Stimulated activated CD4-positive, alpha-beta T cell treated with anti-CD3 and anti-CD28 coated beads, Interleukin-4, amount 100 ng/mL, for 1 hour (primary cell): ENCODE measurements at places on chromosomes 11 and 22.
A peak's percentile ranks its signal among the peaks of the same experiment; 100 is the strongest.

DNA sequence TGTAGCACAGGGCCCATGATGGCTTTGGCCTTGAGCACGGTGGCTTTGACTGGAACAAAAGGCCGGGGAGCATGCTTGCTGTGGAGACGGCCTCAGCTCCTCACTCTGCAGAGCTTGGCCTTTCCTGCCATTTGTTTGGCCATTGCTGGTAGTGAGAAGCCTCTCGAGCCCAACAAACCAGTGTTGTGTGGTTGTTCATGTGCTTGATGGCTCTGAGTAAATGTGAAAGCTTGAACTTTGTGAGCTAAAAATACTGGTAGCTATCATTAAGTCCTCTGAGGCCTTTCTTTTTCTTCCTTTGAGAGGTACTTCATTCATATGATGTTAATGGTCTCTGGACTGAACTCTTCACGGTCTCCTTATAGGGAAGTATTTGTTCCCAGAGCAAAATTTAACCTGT is 39.6 kb downstream of the NAT10 start:
- no peak for DNase-seq

DNA sequence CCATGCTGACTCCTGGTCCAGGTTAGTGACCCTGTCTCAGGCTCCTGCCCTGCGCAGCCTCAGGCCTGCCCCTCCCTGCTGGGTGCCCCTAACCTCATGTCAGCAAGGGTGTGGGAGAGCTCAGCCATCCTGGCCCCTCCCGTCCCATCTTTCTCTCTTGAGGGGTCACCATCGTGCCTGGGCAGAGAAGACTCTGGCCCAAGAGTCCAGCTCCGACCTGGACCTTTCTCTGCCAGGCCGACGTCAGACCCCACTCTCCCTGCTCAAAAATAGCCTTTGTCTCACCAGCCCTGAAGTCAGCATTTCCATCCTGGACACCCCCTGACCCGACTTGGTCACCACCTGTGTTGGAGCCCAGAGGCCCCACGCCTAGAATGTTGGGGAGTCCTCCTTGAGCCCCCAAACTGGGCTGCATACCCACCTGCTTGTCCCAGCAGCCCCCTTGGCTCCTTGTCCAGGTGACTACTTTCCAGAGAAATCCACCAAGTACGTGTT is 4.9 kb downstream of the SCGB1C1 start:
- no peak for DNase-seq

DNA sequence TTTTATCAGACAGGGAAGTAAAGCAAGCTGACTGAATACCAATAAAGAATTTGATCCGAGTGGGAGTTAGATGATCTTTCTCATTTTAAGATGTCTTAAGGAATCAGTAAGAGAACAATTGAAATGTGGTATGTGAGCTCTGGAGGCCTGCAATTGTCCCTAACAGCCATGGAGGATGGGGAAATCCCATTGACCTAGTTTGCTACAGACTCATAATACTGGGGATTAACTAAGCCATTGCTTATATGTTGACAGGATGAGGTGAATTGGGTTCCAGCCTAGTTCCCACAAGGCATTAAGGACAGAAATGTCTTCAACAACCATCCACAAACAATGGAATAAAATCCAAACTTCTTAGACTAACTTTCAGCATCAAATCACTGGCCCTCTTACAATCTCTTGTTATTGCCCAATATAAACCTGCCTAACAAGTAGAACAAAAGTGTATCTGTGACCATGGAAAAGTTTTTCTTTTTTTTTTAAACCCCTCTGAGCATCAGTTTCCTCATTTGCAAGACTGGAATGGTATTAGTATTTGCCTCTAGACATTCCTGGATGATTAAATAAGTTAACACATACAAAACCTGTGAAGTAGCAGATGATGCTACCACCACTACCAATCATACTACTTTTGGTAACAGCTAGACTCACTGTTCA is 773.2 kb downstream of the DLG2 start:
- DNase-seq: no peak

- DNase-seq: no peak
These were observed 16.0 kb upstream of the BMAL1 start for GRCh38 chr11:13261591-13262061.

GRCh38 chr11:16738947-16739815 is 734 bp downstream of the C11orf58 start:
- no peak for DNase-seq

GRCh38 chr11:14544611-14545010 is 24.4 kb upstream of the PSMA1 start:
- DNase-seq: no peak

DNA sequence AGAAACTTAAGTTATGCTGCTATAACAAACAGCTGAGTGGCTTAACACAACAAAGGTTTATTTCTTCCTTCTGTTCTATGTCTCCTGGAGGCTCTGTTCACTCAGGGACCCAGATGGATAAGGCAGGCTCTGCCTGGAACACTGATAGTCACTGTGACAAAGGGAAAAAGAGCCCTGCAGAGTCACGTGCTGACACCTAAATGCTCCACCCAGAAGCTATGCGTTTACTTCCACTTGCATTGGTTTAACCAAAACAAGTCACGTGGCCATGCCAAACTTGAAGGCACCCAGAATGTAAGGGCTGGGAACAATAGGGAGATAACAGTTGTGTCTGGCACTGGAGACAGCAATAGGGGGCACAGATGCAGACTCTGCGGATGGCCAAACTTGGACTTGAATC is 3.4 kb upstream of the MS4A15 start:
- no peak for DNase-seq

- no peak for DNase-seq
These were observed 5.8 kb downstream of the TRIM29 start for GRCh38 chr11:120131941-120132644.

DNA sequence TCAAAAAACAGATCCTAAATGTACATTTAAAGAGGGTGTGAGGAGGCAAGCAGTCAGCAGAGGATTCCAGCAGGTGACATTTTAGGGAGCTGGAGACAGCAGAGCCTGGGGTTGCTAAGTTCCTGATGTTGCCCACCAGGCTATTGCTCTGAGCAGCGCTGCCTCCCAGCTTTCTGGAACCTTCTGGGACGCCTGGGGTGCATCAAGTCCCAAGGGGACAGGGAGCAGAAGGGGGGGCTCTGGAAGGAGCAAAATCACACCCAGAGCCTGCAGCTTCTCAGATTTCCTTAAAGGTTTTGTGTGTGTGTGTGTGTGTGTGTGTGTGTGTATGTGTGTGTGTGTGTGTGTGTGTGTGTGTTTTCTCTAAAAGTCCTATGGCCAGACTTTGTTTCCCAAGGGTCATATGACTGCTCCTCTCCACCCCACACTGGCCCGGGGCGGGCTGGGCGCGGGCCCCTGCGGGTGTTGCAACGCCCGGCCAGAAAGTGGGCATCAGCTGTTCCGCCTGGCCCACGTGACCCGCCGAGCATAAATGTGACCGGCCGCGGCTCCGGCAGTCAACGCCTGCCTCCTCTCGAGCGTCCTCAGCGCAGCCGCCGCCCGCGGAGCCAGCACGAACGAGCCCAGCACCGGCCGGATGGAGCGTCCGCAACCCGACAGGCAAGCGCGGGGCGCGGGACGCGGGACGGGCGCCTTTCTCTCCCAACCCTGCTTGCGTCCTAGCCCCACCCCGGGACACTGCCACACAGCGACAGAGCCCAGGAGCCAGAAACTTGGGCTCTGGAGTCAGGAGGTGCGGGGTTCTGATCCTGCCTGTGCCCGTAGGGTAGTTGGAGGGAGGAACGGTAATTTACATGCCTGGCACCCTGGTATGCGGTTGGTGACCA is at the start of gene HMOX1:
Gene HMOX1, plus strand, starts transcription at position 560 of the 887 bp plus-strand sequence. Its CDS starts 78 bp downstream, at position 638.
- peak; percentile 46 for DNase-seq

- DNase-seq: no peak
These were observed 19.3 kb downstream of the HSD17B12 start for GRCh38 chr11:43699870-43700269.

DNA sequence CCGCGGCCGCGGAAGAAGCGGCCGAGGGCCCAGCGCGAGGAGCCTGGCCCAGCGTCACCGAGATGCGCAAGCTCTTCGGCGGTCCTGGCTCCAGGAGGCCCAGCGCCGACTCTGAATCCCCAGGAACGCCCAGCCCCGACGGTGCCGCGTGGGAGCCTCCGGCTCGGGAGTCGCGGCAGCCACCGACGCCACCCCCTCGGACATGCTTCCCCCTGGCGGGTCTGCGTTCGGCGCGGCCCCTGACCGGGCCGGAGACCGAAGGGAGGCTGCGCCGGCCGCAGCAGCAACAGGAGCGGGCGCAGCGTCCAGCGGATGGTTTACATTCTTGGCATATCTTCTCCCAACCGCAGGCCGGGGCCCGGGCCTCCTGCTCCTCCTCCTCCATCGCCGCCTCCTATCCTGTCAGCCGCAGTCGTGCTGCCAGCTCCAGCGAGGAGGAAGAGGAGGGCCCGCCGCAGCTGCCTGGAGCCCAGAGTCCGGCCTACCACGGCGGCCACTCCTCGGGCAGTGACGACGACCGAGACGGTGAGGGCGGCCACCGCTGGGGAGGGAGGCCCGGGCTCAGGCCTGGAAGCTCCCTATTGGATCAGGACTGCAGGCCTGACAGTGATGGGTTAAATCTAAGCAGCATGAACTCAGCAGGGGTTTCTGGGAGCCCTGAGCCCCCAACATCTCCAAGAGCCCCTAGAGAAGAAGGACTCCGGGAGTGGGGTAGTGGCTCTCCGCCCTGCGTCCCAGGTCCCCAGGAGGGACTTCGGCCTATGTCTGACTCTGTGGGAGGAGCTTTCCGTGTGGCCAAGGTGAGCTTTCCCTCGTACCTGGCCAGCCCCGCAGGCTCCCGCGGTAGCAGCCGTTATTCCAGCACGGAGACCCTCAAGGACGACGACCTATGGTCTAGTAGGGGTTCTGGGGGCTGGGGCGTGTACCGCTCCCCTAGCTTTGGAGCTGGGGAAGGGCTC is 1.2 kb downstream of the ARHGEF17 start:
- DNase-seq: no peak

DNA sequence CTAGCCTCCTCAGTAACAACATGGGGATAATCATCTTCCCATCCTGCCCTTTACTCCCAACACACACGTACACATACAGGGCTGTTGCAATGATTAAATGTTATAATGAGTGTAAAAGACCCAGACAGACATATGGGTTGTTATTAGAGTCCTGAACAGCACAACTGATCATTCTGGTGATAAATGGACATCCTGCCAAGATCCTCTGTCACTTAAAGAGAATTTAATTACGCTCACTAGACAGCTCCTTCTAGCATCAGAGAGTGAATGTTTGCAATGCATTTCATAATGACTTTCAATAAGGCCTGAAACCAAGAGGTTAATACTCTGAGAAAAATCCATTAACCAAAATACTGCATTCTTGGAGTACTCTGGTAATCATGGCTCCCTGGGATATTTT is 115.8 kb downstream of the KCNC1 start:
- no peak for DNase-seq

GRCh38 chr11:110059706-110060463 is 33.3 kb upstream of the ZC3H12C start:
- DNase-seq: no peak

- DNase-seq: no peak
These were observed 582.3 kb upstream of the CHORDC1 start for GRCh38 chr11:90805172-90805571.

DNA sequence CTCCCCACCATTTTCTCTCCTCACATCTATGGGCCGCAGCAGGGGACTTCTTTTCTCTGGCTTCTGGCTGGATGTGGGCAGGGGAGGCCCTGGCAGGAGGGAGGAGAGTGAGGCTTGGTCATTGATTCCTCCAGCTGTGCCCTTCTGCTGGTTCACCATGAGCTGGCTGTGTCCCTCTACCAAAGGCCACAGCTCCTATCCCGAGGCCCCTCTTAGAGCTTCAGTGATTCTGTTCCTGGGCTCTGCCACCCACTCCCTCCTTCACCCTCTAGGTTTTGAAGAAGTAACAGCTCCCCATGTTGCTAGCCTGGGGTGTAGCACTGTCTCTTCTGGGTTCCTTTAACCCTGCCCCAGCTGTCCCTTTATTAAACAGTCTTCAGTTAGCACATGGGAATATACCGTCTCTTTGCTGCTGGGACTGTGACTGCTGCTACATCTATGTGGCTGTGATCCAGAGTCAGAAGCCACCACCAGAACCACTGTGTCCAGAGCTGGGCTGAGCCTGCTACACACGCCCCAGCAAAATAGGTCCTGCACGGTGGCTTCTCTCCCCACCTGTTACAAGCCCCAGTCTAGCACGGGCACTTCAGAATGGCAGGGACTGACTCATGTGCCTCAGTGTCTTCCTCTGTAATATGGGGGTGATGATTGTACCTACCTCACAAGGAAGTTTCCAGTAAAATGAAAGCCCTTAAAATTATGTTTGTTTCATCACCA is 578 bp upstream of the PARVG start:
- no peak for DNase-seq

- DNase-seq: peak; percentile 16
These were observed 89.7 kb upstream of the PHOX2A start for GRCh38 chr11:72333661-72334060.

DNA sequence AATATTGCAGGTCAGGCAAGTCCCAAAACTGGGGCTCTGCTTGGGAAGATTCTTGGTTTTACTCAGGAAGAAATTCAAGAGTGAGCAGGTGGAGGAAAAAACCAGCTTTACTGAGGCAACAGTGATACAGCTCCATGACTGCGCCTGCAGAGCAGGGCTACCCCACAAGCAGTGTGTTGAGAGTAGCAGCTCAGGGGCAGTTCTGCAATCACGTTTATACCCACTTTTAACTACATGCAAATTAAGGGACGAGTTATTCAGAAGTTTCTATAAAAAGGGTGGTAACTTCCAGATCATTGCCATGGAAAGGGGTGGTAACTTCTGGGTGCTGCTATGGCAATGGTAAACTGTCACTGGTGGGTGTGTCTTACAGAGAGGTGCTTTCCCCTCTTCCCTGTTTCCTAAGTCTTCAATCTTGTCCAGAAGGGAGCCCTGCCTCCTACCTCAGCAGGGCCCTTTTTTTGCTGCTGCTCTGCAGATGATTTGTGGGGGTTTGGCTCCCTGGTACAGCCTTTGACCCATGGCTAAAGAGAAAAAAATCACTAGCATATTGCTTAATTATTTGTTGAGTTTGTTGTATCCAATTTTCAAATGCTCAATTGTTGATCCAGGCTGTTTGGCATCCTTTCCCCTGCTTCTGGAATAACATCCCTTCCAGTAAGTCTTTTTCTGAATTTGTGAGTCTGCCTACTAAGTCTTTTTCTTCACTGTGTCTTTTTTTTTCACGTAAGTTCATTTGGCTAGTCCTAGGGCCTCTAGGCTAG is 30.0 kb upstream of the ME3 start:
- DNase-seq: no peak

- DNase-seq: peak; percentile 16
These were observed 27.4 kb upstream of the ST14 start for GRCh38 chr11:130131961-130132850.

- DNase-seq: no peak
These were observed 3.5 kb downstream of the CHRM4 start for GRCh38 chr11:46387919-46388618.

- DNase-seq: no peak
These were observed 3.0 kb downstream of the CENATAC start for GRCh38 chr11:119000906-119001305.

- no peak for DNase-seq
These were observed 87.8 kb downstream of the FEZ1 start for GRCh38 chr11:125408311-125408711.

- DNase-seq: peak; percentile 27
These were observed 68.3 kb downstream of the PLEKHA7 start for GRCh38 chr11:16945671-16946469.

DNA sequence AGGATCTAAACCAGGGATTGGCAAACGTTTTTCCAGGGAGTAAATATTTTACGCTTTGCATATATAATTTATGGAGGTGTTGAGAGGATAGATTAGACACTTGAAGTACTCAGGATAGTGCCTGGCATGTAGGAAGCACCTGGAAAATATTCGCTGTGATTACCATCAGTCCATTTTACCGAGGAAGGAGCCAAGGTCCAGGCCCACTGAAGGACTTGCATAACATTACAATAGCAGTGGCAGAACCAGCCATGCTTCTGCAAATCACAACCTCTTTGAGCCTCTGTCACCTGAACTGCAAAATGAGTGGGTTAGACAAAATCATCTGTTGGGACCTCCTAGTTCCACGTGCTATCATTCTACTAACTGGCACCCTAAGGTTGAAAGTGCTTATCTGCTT is 5.4 kb downstream of the FUT4 start:
- DNase-seq: no peak
